AG08395 (cell line): ENCODE measurements at places on chromosomes 1 and 21.

DNA sequence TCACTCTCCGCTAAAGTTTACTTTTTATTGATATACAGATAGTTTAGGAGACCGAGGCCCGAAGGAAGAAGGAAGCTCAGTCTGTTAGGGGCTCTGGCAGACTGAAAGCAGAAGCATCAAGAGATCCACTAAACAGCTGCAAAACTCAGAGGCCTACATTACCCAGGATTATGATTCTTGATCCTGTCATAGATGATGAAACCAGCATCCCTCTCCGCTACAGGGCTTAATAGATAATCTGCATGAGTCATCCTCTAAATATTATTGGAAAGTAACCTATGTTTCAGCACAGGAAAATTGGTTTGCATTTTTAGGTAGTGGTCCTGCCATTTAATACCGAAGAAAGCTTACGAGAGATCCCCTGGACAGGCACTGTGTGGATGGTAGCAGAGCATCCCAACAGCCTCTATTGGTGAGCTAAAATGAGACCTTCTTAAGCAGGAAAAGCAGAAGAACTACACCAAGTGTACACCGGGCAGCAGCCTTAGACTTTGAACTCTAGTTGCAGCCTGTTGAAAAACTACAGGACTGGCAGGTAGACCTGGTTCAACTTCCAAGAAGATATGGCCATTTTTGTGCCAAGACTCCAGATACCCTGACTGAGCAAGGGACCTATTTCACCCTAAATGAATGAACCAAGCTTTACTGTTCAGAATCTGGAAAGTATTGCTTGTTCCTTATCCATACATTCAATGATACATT, 6.8 kb downstream of the CASQ2 start:
- no peak for DNase-seq

GRCh38 chr21:29264721-29265120, 34.0 kb upstream of the BACH1 start:
- no peak for DNase-seq

- DNase-seq = no peak
Measured at GRCh38 chr1:229273507-229274232, 2.8 kb downstream of the RAB4A start.

- DNase-seq = no peak
Measured at GRCh38 chr1:24874056-24874455, 56.0 kb downstream of the RUNX3 start.
